Stimulated activated CD8-positive, alpha-beta memory T cell treated with anti-CD3 and anti-CD28 coated beads, Interleukin-7, amount 100 ng/mL, for 4 hours (primary cell): ENCODE measurements at places on chromosomes 11 and 22.

DNA sequence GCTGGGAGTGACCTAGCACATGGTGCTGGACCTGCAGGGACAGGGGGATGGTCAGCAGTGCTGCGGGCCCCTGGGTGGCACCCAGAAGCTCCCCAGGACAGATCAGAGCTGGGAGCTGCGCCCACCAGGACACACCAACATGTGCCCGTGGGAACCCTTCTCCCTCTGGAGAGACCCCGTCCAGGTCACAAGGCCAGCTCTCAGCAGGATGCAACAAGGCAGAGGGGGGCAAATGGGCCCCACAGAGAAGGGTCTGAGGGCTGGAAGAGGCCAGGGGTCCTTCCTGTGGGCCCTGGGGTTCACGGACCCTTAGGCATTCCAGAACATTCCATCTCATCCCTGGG lies 6.2 kb downstream of the DUSP8 start:
- no peak for DNase-seq

DNA sequence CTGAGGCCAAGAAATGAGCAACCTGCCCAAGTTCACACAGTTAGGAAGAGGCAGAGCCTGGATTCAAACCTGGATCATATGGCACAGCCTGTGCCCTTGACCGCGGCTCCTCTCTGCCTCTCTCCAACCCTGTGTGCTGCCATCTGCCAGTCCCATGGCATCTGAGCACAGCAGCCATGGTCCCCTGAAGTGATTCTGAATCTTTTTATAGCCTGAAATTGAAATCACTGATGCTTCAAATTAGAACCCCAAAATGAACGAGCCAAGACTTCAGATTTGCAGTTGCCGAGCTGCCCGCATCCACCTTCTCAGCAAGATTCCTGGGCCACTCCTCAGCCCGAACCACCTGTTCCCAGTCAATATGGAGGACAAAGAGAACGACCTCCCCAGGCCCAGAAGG lies 252.7 kb downstream of the CTTN start:
- DNase-seq: no peak

GRCh38 chr11:58905721-58906547 lies 33.4 kb upstream of the GLYATL1 start:
- DNase-seq: no peak

- no peak for DNase-seq
These were observed 25.9 kb downstream of the SCUBE1 start for GRCh38 chr22:43317239-43317638.

- DNase-seq: no peak
These were observed 11.1 kb downstream of the GTPBP1 start for GRCh38 chr22:38716826-38717225.

DNA sequence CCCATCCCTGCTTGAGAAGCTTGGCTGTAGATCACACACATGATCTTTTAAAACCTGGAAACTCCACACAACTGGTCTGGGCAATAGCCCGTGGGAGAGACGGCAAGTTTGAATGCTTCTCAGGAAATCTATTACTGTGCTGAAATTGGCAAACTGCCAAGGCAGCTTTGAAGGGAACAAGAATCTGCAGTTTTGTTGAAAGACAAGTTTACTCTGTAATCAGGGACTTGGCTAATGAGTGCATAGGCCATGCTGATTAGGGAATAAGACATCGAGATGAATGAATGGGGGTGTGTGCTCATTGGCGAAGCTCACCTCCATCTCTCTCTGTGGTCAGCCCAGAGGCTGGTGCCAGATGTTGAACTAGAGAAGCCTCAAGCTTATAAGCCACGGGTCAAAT lies 218.8 kb downstream of the HIPK3 start:
- DNase-seq: no peak

GRCh38 chr11:68221406-68221805 lies 8.3 kb upstream of the KMT5B start:
- no peak for DNase-seq

- no peak for DNase-seq
These were observed 43.0 kb downstream of the MMP20 start for GRCh38 chr11:102582140-102582539.

GRCh38 chr22:48478529-48479265 lies 1349.0 kb downstream of the BRD1 start:
- DNase-seq: no peak

DNA sequence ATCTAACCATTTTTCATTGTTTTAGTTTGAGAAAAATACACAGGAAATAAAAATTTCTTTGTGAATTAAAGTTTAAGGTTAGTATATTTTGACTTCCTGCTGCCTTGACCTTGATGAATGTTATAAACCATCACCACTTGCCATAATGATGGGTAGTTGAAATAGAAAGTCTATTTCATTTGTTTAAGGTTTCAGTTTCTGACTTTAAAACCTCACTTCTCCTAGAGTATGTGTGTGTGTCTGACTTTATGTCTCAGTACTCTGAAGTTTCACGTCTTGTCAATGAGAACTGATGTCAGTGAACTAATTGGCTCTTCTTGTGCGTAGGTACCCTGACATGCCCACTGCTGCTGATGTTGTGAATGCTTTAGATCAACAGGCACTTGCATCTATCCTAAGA lies 188.2 kb downstream of the METTL15 start:
- DNase-seq: no peak

- DNase-seq: no peak
These were observed 523.7 kb downstream of the FAM181B start for GRCh38 chr11:82210011-82210410.
